ENCODE measurements at places on chromosomes 7 and 10.
A peak's percentile ranks its signal among the peaks of the same experiment; 100 is the strongest.

GRCh38 chr7:134188311-134188710 lies 61.2 kb downstream of the LRGUK start:
- DNase-seq: no peak

DNA sequence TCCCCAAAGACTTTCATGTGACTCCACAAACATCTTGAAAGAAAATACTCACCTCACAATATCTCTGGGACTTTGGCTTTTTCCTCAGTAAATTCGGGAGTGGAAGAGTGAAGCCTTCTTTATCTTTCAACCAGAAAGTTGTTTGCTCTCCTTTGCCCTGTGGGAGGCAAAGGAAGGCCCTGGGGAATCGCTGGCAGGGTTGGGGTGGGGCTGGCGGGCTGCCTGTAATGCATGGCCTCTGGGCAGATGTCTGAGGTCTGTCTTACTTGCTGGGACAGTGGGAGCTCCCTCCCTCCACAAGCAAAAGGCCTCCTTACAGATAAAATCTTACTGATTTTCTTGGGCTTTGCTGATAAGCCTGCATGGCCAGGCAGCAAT lies 24.9 kb downstream of the TECTB start:
- DNase-seq: no peak

GRCh38 chr7:4070214-4070613 lies 611.9 kb upstream of the FOXK1 start:
- DNase-seq: no peak

- no peak for DNase-seq
These were observed 110.9 kb downstream of the SGMS1 start for GRCh38 chr10:50512743-50513416.

DNA sequence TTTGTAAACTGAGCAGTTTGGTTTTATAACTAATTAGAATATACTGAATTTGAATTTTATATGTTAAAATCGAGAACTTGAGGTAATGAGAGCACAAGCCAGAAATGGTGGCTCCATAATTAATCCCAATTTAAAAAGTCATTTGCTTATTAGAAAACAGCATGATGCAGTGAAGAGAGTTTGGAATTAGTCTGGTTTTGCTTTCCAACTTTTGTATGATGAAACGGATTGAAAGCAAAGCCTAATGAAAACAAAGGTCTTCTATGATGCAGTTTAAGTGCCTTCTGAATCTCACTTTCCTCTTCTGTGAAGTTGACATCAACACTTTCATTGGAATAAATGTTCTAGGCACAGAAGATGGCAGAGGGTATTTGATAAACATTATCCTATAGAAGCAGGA lies 89.4 kb downstream of the SORCS1 start:
- no peak for DNase-seq

GRCh38 chr7:95694334-95694733 lies 78.0 kb upstream of the DYNC1I1 start:
- no peak for DNase-seq

- DNase-seq: no peak
These were observed 26.8 kb downstream of the BET1 start for GRCh38 chr7:93977211-93977950.

- DNase-seq: no peak
These were observed 85.5 kb downstream of the SLC25A13 start for GRCh38 chr7:96236198-96237039.

GRCh38 chr7:133797818-133798520 lies 329.2 kb upstream of the LRGUK start:
- DNase-seq: no peak

GRCh38 chr7:157568770-157569584 lies 232.2 kb downstream of the DNAJB6 start:
- peak; percentile 62 for DNase-seq

DNA sequence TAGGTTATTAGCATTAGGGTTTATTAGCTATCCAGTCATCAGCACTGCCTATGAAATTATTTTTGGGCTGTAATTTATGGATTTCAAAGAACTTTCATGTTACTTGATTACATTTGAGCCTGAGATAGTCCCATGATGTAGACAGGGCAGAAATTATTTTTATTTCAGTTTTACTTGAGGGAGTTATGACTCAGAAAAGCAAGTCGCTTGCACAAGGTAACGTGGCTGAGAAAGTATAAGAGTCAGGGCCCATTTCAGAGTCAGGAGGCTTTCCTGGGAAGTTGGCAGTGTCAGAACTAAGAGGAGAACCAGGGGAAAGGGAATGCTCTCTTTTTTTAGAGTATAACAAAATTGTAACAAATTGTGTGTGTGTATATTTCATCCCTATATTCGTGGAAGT lies 16.5 kb downstream of the GATA3 start:
- no peak for DNase-seq

- no peak for DNase-seq
These were observed 243.5 kb downstream of the MAD1L1 start for GRCh38 chr7:1989049-1989860.

DNA sequence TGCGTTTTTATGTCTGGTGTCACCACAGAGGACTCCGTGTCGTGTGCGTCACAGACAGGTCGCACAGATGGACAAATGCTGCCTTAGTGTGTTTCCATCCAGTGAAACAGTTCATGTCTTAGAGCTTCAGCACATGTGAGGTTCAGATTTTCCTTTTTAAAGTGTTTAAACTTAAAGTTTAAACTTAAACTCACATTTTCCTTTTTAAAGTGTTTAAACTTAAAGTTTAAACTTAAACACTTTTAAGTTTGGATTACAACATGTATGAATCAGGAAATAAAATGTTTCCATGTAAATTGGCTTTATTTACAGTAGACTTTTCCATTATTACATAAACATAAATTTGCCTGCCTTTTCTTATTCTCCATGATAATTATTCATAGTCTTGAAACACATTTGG lies 67.3 kb downstream of the INSYN2A start:
- DNase-seq: no peak

- no peak for DNase-seq
These were observed 266.0 kb downstream of the USP6NL start for GRCh38 chr10:11345224-11346054.

- no peak for DNase-seq
These were observed 55.8 kb upstream of the LANCL2 start for GRCh38 chr7:55309040-55309991.

- peak; percentile 65 for DNase-seq
These were observed 11.6 kb upstream of the HNRNPF start for GRCh38 chr10:43420369-43421200.

GRCh38 chr10:22657024-22657423 lies 57.4 kb downstream of the PIP4K2A start:
- no peak for DNase-seq

DNA sequence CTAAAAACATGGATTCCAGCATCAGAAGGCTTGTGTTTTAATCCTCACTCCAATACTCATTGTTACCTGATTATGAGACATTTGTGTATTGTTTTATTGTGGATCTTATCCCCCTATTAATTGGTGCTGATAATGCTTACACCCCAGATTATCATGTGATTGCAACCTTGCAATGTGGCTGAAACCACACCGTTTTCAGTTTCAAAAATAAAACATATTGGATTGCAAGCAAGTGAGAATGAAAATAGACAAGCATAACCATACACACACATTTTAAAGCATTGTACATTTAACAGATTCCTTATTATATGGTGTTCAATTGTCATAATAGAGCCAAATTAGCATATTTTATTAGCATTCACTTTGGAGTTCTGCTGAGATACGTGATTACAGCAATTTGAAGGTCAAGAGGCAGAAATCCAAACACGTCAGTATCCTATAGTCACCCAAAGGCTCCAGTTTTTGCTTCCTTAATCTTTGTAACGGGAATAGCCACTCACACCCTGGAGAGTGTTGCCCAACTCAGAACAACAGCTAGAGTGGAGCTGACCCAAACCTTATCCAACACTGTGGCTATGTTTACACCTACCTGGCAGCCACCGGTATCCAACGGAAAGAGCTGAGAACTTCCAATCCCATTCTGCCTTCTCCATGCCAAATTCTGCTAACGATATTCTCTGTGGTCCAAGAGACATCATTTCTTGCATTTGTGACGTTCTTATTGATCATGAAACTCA lies 317.1 kb upstream of the KLF6 start:
- DNase-seq: no peak

GRCh38 chr7:121519548-121520521 lies 123.7 kb upstream of the FAM3C start:
- no peak for DNase-seq

- no peak for DNase-seq
These were observed 2.9 kb upstream of the ENTPD7 start for GRCh38 chr10:99656199-99657064.

DNA sequence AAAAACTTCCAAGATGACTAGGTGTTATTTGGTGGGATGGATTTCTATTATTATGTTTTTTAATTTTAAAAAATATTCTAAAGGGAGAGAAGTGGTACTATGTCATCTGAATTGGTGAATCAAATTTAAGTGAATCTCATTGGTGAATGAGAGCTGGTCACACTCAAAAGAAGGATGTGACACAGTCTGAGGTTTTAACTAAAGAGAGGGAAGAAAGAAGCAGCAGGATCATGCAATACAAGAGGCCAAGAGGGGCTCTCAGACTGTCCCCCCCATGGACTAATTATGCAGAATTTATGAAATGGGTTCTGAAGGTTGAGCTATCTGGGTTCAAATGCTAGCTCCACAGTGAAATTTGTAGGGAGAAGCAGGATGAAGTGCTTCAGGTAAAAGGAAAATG lies 16.2 kb downstream of the MACC1 start:
- no peak for DNase-seq

DNA sequence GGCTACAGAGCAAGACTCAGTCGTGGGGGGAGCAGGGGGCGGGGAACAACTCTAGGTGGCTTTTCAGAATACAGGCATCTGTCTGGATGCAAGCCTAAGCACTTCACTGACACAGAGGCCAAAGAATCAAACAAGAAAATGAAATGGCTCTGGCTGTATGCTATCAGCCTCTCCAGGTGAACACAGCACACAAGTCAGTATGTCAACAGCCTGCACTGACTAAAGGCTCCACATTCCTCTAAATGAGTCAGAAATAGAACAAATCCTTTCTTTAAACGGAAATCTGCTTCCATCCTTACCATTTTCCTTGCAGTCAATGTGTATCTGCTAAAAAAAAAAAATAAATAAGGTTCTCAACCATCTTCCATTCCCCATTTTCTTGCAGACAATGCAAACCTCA lies 88.3 kb downstream of the ARMH3 start:
- no peak for DNase-seq

DNA sequence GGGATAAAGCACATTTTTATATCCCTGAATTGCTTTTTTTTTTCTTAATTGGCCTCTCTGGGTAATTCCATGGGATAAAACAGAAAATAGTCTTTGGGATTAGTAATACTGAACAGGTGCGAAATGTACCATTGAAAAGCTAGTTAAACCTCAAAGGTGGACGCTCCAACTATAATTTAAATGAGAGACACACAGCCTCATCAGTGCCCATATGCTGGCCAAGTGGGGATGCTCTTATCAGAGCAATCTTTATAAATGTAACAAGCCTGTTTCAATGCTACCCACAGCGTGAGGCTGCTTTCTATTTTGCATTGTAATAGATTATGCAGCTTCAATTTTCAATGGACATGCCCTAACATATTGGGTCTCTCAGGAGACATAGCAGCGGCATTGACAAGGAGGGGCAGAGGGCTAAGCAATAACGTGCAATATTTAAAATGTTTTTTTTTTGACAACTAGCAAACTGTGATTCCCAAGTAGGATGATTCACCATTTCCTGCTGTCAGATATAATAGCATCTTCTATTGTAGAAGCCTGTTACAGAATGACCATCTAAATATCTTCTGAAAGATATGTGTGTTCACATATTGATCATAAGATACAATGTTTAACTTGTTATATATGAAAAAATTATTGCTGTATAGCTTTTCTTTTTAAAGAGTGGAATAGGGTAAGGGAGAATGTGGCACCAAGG lies 91.3 kb upstream of the BET1 start:
- no peak for DNase-seq

DNA sequence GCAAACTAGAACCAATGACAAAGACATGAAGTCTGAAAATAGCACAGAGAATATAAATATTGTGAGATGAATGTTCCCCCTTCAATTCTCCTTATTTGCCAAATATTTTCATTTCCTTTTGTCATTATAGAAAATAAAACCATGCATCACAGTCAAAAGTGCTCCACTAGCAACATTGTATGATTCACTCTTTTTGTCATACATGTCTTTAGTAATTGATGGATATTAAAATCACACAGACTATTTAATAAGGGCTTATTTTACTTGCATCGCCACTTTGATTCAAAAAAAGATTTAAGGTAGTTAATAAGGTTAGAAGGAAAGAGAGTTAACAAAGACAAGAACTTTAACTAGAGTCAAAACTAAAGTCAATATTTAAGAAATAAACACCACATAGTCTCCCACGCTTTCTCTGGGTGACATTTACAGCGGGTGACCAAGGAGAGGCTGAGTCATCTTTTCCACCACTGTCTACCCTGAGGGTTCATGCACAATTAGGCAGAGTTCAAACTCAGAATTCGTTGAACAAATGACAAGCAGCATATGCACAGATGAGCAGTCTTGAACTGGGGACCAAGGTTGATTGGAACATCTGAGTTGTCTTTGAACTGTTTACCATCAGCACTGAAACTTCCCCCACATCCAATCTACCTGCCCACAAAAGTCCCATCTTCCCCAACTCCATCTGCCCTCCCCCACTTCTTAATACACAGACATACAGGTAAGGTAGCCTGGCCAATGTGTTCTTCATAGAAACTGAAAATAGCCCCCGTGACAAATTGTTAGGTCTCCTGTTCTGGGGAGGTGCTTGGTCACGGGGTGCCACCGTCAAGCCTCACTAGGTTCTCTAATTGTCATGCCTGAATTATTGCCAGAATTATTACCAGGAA lies 42.5 kb downstream of the C7orf25 start:
- no peak for DNase-seq

DNA sequence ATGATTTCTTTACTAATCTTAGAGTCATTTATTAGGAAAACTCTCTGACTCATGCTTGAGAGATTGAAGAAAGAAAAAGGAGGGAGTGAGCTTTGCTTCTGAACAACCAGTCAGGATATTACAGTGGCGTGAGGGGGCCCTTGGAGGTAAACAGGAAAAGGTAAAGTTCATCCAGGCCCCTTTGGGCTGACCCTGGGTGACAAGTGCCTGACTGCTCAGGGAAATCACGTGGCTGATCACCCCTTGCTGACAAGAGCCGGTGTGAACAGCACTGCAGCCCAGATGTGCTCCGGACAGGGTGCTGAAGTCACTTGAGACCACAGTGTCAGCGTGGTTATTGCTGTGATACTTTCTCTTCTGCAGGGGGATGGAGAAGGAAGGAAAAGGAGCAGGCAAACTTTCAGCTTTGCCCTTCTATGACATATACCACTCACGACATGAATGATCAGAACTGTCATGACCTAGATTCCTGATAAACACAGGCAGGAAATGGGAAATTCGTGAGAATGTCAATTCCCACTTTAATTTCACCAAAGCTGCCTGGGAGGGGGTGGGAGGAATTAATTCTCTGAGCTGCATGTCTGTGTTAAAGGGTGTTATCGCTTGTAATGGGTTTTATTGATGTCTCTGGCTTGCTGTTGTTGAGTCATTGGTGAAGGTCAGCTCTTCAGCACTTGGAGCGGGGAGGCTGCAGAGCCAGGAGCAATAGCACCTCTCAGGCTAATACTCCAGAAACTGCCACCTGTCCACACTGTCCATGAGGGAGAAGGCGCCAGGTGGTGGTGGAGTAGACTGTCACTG lies 139.8 kb upstream of the AOAH start:
- no peak for DNase-seq

GRCh38 chr10:49058463-49059255 lies 56.7 kb downstream of the VSTM4 start:
- no peak for DNase-seq
